Gastrocnemius medialis (tissue), 4 donors: ENCODE measurements at places on chromosomes 7 and 10. TPM values are rescaled to one million over a fixed set of nuclear protein-coding genes. Genes with fewer than 3 reads are reported as not detected.

The CPN1 gene
- total RNA-seq = not detected

DNA sequence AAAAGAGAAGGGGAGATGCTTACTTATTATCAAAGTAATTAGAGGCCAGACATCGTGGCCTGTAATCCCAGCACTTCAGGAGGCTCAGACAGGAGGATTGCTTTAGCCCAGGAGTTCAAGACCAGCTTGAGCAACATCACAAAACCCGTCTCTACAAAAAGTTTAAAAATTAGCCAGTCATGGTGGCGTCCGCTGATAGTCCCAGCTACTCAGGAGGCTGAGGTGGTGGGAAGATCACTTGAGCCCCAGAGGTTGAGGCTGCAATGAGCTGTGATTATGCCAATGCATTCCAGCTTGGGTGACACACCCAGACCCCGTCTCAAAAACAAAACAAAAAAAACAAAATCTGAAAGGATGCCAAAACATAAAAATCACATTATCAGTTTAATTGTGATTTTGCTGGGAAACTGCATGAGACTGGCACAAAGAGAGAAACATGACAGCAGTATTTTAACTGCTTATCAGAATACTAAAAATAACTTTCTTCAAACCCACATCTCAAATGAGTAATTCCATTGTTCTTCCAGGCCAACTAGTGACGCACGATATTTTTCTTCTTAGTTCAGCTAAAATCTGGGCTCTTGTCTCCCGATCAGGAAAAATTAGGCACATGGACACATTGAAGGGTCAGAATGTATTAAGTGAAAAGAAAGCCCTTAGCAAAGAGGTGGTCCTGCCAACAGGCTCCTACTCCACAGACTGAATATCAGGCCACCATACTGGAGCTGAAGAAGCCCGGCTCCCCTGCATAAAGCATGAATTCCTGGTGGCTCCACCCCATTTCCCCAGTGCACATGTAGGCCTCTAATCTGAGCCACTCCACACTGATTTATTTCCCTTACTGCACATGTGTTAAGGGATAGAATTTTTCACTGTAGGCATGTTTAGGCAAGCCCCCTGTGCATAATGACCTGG lies 9.6 kb upstream of the CCM2 start:
- no peak overlapping the region for H3K27ac ChIP-seq
- no peaks in the 10 kb centered on the region for H3K27me3 ChIP-seq
- no peak overlapping the region for H3K4me3 ChIP-seq
- H3K4me1 ChIP-seq = peaks cover 11% of the 10 kb centered on the region

DNA sequence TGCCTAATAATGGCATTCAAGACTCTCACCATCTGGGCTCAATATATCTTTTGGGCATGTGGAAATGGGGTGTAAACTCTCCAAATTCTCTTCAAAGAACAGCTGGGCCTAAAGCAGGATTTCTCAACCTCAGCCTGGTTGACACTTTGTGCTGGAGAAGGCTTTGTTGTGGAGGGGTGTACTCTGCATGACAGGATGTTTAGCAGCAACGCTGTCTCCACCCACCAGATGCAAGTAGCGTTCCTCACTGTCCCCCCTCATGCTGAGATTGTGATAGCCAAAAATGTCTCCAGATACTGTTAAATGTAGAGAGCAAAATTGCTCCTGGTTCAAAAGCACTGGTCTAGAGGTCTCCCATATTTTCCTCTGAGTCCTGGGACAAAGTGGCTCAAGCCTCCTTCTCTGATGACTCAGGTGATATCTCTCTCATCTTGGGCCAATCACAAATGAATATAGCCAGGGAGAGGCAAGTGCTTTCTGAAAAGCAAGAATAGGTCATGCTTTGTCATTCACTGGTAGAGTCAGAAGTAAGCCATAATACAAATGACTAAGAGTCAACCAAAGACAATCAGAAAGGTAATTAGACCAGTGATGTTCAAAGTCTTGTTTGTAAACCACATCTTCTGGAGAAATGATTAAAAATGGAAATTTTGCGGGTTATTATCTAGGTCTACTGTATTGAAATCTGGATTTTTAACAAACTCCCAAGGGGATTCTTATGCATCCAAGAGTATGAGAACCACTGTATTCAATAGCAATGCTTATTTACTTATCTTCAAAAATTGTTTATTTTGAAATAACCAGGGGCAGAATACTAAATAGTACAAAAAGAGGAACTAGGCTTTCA lies 330.8 kb downstream of the PTEN start:
- no peak overlapping the region for H3K4me3 ChIP-seq
- H3K4me1 ChIP-seq = no peaks in the 10 kb centered on the region
- DNase-seq = peak; percentile 41
- H3K27me3 ChIP-seq = no peaks in the 10 kb centered on the region
- H3K36me3 ChIP-seq = no peaks in the 10 kb centered on the region
- no peak overlapping the region for H3K27ac ChIP-seq

DNA sequence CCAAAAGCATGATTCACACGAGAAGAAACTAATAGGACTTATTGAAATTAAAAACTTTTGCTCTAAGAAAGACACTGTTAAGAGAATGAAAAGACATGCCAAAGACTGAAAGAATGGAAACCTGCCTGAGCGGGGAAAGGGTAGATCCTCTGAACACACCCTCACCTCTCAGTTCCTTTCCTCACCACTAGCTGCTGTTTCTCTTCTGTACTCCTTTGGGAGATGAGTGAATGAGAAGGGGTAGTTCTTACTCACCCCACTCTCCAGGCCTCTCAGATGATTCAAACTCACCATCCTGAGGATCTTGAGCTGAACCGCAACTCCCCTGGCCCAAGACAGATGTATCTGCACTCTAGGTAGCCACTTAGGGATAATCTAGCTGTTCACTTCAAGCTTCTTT lies 41.9 kb downstream of the IQUB start:
- peaks cover 6% of the 10 kb centered on the region for H3K4me1 ChIP-seq
- no peaks in the 10 kb centered on the region for H3K27me3 ChIP-seq
- no peak overlapping the region for H3K27ac ChIP-seq
- H3K4me3 ChIP-seq = no peak overlapping the region

DNA sequence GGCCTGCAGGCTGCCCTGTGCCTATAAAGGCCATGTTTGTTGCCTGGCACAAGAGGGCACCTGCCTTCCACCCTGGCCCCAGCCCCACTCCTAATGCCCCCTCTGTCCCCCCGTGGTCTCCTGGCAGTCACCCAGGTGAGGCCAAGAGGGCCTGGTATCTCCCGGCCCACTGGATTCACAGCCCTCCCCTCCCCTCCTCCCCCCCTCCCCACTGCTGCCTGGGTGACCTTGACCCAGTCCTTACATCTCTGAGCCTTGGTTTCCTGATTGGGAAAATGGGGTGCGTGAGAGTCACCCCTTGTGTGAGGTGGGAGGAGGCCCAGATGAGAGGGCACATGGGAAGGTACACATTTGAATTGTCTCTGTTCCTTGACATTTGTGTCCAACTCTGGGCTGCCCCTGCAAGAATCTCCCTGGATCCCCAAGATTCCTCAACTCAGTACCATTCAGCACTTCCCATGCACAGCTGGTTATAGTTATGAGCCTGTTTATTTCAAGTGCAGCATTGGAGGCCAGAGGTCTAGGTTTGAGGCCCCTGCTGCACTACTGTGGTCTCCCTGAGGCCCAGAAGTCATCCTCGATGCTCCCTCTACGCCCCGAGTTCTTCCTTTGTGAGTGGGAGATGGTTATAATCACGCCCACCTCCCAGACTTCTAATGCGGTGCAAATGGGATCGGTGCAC lies 58.9 kb downstream of the TMEM270 start:
- no peak for DNase-seq
- H3K4me1 ChIP-seq = peaks cover 4% of the 10 kb centered on the region
- H3K27me3 ChIP-seq = no peaks in the 10 kb centered on the region
- H3K36me3 ChIP-seq = no peaks in the 10 kb centered on the region
- no peak overlapping the region for H3K27ac ChIP-seq

The BRAT1 gene
- total RNA-seq = 36.4 TPM

- no peak for DNase-seq
- no peaks in the 10 kb centered on the region for H3K27me3 ChIP-seq
- no peak overlapping the region for H3K27ac ChIP-seq
- peaks cover 12% of the 10 kb centered on the region for H3K4me1 ChIP-seq
- no peak overlapping the region for H3K4me3 ChIP-seq
Measured at GRCh38 chr10:17585016-17585415, 32.2 kb downstream of the HACD1 start.

- no peaks in the 10 kb centered on the region for H3K36me3 ChIP-seq
- H3K27ac ChIP-seq = no peak overlapping the region
- DNase-seq = no peak
Measured at GRCh38 chr10:15325243-15325943, 45.7 kb downstream of the FAM171A1 start.

DNA sequence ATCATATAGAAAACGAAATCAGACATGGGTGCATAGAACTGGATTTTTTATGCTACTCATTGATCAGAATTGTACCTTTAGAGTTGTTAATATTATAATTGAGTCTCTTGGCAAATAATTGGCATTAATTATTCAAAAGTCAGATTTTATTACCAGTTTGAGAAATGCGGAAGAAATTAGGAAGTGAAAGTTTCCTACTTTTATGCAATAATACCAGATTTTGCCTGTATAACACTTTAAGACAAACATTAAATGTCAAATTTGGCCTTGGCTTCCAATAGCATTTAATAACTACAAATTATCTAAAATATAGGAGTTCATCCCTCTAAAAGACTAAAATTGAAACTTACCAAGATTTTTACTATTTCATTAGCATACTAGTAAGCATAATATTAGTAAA lies 6.8 kb upstream of the TFEC start:
- no peaks in the 10 kb centered on the region for H3K27me3 ChIP-seq
- no peaks in the 10 kb centered on the region for H3K36me3 ChIP-seq
- H3K4me1 ChIP-seq = no peaks in the 10 kb centered on the region

- no peaks in the 10 kb centered on the region for H3K36me3 ChIP-seq
- no peak for DNase-seq
- H3K4me1 ChIP-seq = peaks cover 6% of the 10 kb centered on the region
Measured at GRCh38 chr7:73829921-73830680, 695 bp upstream of the CLDN4 start.

- H3K4me3 ChIP-seq = no peak overlapping the region
- no peaks in the 10 kb centered on the region for H3K4me1 ChIP-seq
- H3K27me3 ChIP-seq = no peaks in the 10 kb centered on the region
- no peak for DNase-seq
Measured at GRCh38 chr10:124032087-124032935, 61.1 kb downstream of the CHST15 start.

DNA sequence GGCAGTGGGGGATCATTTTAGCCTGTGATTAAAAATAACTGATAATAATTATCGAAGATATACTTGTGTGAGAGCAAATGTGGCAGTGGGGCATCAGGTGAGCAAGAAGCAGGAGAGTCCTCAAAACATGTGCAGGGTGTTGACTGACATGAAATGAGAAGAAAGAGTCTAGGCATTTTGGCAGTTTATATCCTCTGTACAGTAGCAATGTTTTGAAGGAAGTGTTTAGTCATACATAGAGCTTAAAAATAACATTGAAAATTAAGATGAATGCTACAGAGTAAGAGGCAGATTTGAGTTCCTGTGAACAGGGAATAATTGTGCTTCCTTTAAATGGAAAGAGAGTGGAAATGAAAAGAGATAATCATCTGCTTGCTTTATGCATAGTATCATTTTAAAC lies 47.4 kb downstream of the VPS50 start:
- DNase-seq = no peak
- H3K4me3 ChIP-seq = no peak overlapping the region
- H3K27ac ChIP-seq = no peak overlapping the region
- no peaks in the 10 kb centered on the region for H3K27me3 ChIP-seq
- H3K4me1 ChIP-seq = no peaks in the 10 kb centered on the region

The POM121 gene
- 11.5 TPM for total RNA-seq

The PITX3 gene
- total RNA-seq = 7.6 TPM

DNA sequence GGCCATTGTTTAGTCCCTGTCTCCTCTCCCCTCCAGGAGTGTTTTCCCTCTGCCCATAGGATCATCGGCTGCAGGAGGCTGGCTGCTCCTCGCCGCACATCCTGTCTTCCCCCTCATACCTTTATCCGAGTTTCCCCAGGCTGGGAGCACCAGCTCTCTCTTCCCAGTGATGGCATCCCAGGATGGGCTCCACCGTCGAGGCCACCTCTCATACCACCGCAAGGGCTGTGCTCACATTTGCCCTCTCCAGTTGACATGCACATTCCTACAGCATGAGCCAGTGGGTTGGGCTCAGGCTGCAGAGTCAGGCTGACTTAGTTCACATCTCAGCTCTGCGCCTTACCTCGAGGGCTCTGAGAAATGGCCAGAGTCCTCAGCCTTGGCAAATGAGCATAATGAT lies 12.1 kb downstream of the HKDC1 start:
- no peaks in the 10 kb centered on the region for H3K4me1 ChIP-seq
- H3K27me3 ChIP-seq = no peaks in the 10 kb centered on the region
- H3K27ac ChIP-seq = no peak overlapping the region
- DNase-seq = no peak

- no peak for DNase-seq
- no peaks in the 10 kb centered on the region for H3K36me3 ChIP-seq
- peak overlapping the region; percentile 32 for H3K4me3 ChIP-seq
- H3K4me1 ChIP-seq = peaks cover 9% of the 10 kb centered on the region
Measured at GRCh38 chr7:120740348-120740747, 117.6 kb downstream of the TSPAN12 start.

The CTNNA3 gene
- total RNA-seq = 29.2 TPM

The AKR1C2 gene
- total RNA-seq = 325 TPM

The GNG11 gene
- 7.6 TPM for total RNA-seq

GRCh38 chr10:22958338-22958737 lies 30.5 kb downstream of the ARMC3 start:
- no peak overlapping the region for H3K27ac ChIP-seq
- H3K27me3 ChIP-seq = no peaks in the 10 kb centered on the region
- no peaks in the 10 kb centered on the region for H3K36me3 ChIP-seq
- H3K4me3 ChIP-seq = no peak overlapping the region

DNA sequence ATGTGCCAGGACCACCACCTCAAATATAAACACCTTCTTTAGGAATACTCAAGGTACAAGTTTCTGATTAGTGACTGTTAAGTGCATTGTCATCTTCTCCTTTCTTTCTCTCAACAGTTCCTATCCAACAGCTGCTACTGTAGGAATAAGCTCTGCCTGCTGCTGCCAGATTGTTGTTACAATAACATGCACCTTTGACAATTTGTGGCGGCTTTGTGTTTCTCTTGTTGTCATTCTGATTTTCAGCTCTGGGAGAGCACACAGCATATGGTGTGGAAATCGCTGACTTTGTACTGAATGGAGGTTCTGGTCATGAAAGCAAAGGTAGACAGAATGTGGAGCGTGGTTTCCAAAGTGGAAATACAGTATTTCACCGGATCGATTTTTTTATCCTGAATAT lies 182.8 kb downstream of the SEC23IP start:
- H3K36me3 ChIP-seq = no peaks in the 10 kb centered on the region
- DNase-seq = no peak
- H3K4me3 ChIP-seq = no peak overlapping the region
- no peak overlapping the region for H3K27ac ChIP-seq
- no peaks in the 10 kb centered on the region for H3K4me1 ChIP-seq
- no peaks in the 10 kb centered on the region for H3K27me3 ChIP-seq

DNA sequence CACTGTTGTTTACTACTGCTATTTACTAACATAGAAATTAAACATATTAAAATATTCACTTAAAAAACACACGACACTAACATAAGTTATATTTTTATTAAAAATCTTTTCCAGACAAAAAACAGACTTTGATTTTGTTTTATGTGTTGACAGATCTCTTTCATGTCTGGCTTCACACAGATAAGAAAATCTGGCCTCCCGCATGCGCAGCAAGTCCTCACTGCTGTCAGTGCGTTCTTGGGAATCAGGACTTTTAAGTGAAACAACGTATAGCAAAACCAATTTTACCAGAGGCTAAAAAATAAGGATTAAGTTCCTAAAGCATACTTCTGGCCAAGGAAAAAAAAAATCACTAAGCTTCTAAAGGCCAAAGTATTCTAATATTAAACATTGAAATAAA lies 1.2 kb upstream of the IDI1 start:
- H3K27ac ChIP-seq = peak overlapping the region; percentile 91
- peak overlapping the region; percentile 79 for H3K4me3 ChIP-seq
- peaks cover 59% of the 10 kb centered on the region for H3K4me1 ChIP-seq
- H3K36me3 ChIP-seq = peaks cover 21% of the 10 kb centered on the region
- no peak for DNase-seq
- no peaks in the 10 kb centered on the region for H3K27me3 ChIP-seq
